ENCODE measurements at places on chromosomes 5 and 9.

- DNase-seq = no peak
These were observed 544.1 kb downstream of the RAB3C start for GRCh38 chr5:59126708-59127573.

DNA sequence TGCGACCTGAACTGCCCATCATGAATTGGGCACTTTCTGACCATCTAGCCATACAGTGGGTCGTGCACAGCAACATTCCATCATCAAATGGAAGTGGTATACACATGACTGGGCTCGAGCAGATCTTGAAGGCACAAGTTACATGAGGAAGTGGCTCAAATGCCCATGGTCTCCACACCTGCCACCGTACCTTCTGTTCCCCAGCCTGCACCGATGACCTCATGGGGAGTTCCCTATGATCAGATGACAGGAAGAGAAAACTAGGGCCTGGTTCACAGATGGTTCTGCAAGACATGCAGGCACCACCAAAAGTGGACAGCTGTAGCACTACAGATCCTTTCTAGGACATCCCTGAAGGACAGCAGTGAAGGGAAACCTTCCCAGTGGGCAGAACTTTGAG, 21.8 kb downstream of the MTMR12 start:
- DNase-seq = no peak

- DNase-seq = peak; percentile 57
These were observed 1.6 kb downstream of the TMEM245 start for GRCh38 chr9:109117856-109118807.

DNA sequence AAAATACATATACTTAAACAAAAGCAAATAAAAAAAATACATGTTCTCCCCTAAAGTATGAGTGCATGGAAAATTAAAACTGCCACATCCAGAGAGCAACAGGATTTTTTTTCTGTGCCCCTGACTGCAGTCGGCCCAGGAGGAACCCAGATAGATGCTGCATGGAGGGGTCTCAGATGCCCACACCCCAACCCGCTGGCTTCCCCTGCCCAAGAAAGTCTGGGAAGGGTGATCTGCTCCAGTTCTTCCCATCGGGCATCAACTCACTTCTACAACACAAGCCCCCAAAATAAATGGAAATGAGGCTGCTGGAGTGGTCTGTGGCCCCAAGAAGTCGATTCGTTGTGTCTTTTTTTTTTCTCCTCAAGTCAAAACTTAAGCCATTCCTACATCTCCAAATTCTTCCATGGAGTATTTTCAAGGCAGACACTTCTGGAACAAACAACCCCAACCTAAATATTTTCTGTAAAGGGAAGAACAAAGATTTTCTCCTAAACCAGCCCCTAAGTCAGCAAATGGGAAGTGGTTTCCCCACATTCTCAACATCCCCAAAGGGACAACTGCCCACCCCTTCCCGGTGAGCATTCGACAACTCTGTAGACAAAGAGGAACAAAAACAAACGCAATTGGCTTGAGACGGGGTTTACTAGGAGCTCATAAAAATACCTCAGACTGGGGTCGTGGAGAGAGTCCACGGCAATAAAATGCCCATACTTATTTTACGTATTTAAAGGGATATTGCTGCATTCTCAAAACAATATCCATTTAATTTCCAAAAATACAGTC, 46.7 kb downstream of the ROR2 start:
- DNase-seq = no peak

- DNase-seq = no peak
These were observed 147.5 kb upstream of the FGF10 start for GRCh38 chr5:44536650-44537260.

DNA sequence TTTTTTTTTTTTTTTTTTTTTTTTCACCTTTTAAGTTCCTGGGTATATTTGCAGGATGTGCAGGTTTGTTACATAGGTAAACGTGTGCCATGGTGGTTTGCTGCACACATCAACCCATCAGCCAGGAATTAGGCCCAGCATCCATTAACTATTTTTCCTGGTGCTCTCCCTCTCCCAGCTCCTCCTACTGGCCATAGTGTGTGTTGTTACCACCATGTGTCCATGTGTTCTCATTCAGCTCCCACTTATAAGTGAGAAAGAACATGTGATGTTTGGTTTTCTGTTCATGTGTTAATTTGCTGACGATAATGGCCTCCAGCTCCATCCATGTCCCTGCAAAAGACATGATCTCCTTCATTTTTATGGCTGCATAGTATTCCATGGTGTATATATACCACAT, 350.5 kb downstream of the MAN2A1 start:
- no peak for DNase-seq
